ENCODE measurements at places on chromosomes 12 and 14.

DNA sequence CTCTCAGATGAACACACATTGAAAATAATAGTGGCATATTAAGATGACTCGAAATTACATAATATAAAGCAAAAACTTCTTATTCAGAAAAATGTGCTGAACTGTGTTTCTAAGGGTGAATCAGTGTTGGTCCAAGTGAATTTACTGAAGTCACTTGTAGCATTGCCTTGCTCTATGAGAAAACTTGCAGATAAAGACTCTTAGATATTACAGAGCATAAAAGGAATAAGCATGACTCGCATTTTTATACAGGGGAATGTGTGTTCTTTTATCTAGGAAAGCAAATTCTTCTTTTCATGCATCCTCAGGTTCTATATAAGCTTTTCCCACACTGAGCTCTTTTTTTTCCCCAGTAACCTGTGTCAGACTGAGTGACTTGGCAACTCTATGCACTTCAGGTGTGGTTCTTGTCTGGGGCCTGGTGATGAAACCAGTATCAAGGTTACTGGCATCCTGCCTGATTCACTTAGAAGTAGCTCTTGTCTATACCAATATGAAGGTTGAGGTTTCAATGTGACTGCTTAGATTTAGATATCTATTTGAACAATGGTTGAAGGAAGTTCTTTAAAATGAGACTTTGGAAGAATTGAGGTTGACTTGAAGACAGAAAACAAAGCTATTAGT, 76.1 kb downstream of the OTOGL start:
- DNase-seq, result peak; percentile 81

DNA sequence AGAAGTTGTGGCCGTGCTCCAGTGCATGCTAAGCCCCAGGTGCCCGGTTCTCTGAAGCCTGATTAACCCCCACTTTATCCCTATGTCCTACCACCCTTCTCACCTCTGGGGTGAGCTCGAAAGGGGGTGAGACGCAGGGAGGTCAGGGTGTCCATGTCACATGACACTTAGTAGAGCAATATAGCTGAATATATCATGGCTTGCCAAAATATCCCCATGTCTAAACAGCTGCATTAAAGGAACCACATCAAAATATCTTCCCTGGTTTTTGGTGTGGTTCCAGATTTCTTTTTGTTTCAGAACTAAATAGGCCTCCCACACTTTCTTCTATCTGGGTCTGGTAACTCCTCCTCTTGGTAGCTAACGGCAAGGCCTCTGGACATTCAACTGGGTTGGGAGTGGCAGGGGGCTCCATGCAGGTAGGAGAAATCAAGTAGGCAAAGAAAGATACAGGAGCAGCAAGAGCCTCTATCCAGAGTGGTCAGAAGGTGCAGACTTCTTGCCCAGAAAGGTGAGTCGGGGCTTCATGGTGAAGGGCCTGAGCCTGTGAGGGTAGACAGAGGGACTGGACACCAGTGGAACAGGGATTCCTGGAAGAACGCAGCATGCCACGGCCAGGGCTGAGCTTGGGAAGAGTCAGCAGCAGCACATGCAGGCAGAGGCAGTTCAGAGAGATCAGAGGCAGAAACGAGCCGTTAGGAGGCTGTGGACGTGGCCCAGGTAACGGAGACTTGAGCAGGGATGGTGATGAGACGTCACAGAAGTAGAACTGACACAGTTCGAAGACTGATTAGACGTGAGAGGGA, 202.8 kb upstream of the DIO3 start:
- no peak for DNase-seq

DNA sequence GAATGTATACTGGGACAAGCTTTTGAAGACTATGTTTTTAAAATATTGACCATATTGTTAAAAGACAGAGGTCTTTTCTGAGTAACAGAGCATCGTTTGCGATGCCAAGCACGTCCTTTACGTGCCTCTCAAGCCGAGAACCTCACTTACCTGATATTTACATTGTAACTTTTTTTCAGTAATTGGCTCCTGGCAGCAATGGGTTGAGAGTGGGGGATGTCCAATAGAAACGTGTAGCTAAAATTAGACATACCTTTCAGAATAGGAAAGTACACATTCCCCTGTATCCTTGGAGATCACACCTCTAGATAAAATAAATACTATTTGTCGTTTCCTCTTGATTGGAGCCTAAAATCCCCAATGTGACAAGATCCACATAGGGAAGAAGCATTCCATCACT, 222.2 kb upstream of the RGS6 start:
- DNase-seq, result no peak

GRCh38 chr14:99081156-99081765, 190.7 kb downstream of the BCL11B start:
- DNase-seq, result no peak

DNA sequence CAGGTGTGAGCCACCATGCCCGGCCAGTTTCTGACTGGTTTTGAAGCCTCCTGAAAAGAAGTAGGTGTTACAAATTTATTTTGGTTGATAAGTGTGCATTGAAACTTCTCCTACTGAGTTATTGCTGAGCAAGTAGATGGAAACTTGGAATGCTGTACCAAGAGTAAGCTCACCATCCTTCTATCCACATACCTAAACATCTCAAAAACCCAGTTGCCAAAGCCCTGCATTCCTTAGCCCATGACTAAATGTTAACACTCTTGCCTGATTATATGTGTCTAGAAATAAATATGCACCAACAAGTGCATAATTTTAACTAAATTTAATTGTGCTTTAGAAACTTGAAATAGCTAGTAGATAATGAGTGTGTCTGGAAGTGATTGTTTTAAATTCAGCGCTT, 357.8 kb downstream of the DUSP6 start:
- no peak for DNase-seq
